ENCODE measurements at places on chromosomes 12 and 14. TPM values are rescaled to one million over a fixed set of nuclear protein-coding genes. Genes with fewer than 3 reads are reported as not detected.

GRCh38 chr14:64035143-64035542 is 182.3 kb downstream of the SYNE2 start:
- DNase-seq = no peak

IRAK3 gene
- 136 TPM for total RNA-seq

GRCh38 chr14:93207468-93208308 is 632 bp downstream of the UBR7 start:
- DNase-seq = no peak

DNA sequence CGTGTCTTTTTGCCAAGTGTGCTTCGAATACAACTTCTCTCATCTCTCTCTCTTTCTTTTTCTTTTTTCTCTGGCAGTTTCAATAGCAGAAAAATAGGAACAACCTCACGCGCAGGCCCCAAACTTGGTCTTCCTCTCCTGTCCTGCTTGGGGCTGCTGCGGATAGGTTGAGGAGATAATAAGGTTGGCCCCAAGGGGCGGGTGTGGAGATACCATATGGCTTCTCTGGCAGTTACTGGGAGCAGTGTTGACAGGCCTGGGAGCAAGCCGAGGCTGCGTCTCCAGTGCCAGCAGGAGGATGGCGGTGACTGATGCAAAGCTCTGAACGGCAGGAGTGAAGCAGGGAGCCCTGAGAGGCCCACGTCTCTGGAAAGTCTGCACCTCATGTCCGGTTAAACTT is 89.5 kb upstream of the MANSC4 start:
- DNase-seq = no peak

PIK3C2G gene
- 0.47 TPM for total RNA-seq

DNA sequence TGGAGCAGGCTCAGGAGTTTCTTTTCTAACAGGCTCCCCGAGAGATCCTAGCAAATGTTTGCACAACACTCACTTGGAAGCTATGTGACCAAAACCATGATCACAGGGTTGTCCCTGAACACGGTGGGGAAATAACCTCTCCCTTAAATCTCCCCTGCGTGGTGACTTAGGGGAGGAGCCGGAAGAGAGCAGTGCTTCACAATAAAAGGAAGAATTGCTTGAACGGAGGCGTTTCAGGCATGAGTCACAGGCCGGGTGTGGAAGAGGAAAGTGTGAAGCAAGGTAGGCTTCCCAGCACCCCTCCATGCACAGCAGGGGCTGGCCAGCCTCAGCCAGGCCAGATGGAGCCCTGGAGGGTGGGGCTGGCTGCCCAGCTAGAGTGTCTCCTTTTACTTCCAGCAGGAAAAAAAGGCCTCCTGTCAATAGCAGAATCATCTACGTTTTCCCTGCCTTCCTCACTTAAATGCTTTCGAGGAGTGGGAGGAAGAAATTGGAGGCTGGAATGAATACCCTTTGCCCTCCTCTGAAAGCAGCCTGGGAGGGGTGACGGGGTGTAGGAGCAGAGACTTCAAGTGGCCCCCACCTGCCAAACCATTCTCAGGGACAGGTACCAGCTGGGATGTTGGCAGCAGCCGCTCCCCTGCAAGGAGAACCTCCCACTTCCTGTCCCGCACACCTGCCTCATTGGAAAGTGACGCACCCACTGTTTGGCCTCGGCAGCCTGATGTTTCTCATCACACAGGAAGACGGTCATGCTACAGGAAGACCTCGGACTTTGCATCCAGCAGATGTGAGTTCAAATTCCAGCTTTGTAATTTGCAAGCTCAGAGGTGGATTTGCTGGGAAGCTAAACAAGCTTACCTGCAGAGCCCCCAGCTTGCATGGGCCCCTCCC is 30.1 kb upstream of the PPP2R5C start:
- DNase-seq = peak; percentile 58

- DNase-seq = no peak
Observed at GRCh38 chr12:1594006-1594260, 448 bp downstream of the FBXL14 start.

MIP gene
- total RNA-seq = not detected

Data from omental fat pad (tissue), 4 donors.